Suppressor macrophage treated with lipopolysaccharide for 4 hours (primary cell): ENCODE measurements at places on chromosomes 11 and 22.

DNA sequence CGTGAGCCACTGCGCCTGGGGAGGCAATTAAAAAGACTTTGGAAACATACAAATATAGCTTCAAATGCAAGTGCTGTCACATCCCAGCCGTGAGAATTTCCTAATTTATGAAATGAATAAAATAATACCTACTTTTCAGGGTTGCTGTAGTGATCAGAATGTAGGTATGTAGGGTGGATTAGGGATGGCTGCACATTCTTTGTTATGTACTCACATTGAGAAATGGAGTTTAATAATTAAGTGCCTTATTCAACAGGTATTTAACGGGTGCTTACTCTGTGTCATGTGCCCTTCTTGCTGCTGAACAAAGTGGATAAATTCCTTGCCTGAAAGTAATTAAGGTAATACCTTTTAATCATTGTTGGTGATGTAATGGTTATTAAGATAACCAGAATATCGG is 37.0 kb downstream of the MMP7 start:
- no peak for DNase-seq

DNA sequence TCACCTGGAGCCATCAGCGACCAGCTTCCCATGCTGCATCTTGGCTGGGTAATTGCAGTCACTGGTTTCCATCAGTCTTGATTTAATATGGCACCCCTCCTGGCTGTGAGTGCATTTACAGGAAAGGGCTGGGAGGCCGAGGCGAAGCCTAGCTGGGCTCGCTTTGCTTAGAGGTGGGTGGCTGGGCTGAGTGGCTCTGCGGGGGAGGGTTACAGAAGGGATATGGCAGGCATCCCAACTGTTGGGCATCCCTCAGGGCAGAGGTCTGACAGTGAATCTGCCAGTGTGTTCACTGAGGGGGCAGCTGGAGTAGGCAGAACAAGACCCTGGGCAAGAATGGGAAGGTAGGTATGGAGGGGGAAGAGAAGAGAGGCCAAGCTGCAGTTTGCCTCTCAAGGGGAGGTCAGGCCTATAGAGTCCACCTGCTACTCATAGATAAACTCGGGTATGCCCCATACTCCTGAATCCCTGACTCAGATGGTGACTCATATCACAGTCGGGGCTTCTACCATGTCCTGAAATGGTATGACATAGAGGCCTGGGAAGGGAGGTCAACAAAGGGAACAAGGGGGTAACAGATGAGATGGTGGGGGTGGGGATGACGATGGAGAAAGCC is 77.5 kb upstream of the PHOX2A start:
- no peak for DNase-seq

DNA sequence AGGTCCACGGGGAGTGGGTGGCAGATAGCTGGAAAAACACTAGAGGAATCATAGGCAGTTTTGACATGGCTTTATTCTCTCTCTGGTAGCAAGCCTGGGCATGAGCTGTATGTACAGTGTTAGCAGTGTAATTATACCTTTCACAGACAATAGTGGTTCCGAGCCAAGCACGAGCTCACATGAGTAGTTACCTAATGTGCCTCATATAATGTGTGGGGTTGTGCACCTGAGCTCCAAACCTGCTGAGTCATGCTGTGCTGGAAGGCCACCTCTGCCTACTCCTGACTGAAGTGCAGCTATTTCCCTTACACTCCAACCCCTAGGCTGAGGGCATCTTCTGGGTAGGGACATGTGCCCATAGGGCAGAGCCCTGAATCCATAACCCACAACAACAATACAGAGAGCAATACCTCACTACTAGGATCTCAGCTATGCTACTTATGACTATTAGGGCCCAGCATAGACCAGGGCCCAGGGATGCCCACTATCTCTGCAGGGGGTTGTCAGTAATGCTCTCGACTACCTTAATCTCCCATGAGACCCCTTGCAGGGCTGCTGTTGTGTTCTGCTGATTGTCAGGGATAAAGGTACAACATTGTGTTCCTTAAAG is 432.1 kb downstream of the DYNC2H1 start:
- no peak for DNase-seq

DNA sequence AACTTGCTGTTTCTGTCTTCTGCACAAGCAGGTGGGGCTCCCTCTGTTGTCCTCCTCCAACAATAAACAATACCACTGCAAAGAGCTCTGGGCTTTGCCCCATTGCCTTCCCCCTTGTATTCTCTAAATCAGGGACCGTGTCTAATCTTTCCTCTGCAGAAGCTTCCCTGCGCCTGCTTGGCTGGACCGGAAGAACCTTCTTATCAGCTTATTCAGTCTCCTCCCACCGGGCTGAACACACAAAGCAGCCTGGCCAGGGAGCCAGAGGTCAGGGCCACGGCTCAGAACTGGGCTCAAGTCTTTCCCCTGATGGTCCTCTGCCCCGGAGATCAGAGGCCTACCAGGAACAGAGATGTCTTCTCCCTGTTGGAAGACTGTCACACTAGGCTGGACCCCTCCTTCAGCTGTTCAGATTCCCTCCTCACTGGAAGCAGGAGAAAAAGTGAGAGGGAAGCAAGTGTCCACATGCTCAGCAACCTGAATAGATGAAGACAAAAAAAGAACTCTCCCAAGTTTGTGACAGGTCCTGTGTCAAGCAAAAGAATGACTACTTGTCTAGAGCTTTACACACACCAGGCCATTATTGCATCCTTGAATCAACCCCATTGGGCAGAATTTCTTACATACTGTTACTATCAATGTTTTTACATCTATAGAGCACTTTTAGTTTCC is 63.7 kb downstream of the RAB30 start:
- no peak for DNase-seq

DNA sequence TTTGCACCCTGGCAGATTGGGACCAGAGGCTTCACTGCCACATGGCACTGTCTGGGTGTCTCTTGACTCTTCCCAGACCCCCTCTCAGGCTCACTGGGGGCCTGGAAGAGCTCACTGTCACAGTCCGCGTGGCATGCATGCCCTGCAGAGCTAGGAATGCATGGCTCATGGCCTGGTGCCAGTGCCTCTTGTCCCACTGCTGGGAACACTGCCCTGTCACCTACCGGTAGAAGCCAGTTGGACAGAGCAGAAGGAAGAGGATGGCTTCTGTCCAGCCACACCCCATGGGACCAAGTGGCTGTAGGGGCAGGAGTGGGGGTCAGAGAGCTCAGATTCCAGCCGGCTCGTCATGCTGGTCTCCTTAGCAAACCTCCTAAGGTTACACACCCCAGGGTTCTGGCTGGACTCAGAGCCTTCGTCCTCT is 29.7 kb downstream of the MB start:
- no peak for DNase-seq

DNA sequence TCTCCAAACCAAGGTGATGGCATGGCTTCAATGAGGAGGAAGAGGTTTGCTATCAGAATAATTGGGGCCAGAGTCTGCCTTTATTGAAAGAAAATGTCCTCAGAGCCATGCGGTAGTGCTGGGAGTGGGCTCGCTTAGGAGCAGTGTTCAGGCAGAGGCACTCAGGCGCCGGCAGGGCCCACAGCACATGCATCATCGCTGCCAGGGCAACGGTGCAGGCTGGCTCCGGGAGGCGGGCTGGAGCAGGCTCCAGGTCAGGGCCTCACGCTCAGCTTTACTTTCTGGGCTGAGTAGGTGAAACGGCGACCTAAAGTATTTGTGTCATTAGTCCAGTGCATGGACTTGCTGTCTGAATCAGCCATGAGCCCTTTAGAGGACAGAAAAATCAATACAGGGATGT is 169.9 kb upstream of the CCDC90B start:
- DNase-seq = no peak

GRCh38 chr11:130212431-130212961 is 52.9 kb downstream of the ST14 start:
- no peak for DNase-seq

- DNase-seq = no peak
Measured at GRCh38 chr22:17783773-17784480, 9.7 kb upstream of the BID start.

DNA sequence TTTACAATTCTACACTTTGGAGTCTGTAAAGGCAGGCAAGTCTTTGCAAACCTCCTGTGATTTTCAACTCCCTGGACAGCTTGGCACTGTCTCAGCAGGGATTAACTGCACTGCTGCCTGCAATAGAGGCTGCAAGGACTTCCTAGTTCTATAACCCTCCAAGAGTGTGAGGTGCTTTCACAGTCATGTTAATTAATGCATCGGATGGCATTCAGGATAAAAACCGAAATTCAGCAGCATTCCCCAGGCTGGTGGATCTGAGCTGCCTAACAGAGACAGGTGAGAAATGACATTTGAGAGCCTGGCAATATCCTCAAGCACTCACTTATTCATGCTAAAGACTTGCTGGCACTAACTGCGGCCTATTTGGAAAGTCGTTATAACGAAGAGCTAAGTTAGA is 85.0 kb downstream of the LARGE1 start:
- no peak for DNase-seq

- no peak for DNase-seq
Measured at GRCh38 chr11:69293087-69293486, 868 bp upstream of the MYEOV start.

DNA sequence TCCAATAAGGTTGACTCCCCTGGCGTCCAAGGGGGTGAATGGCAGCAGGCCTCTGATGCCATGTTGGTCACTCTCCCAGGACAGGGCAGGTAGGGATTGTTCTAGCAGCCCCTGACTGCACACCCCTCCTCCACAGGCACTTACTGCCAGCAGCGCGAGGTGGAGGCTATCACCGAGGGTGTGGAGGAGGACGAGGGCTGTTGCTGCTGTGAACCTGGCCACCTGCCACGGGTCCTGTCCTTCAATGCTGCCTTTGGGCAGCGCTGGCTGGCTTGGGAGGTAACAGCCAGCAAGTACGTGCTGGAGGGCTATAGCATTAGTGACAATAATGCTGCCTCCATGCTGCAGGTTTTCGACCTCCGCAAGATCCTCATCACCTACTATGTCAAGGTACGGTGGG is 7.7 kb upstream of the SIPA1 start:
- no peak for DNase-seq

DNA sequence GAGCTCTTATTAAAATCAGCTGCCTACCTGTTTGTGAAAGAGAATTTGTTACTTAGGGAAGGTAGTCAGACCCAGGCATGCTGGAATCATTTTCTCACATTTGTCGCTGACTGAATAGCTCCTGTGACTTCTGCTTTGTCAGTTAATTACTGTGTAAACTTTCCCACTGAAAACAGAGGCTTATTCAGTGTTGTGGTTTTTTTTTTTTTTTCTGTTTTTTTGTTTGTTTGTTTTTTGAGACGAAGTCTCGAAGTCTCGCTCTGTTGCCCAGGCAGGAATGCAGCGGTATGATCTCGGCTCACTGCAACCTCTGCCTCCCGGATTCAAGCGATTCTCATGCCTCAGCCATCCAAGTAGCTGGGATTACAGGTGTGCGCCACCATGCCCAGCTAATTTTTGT is 5.6 kb upstream of the LDLRAD3 start:
- DNase-seq = no peak

GRCh38 chr11:81916451-81916850 is 817.2 kb downstream of the FAM181B start:
- DNase-seq = no peak

DNA sequence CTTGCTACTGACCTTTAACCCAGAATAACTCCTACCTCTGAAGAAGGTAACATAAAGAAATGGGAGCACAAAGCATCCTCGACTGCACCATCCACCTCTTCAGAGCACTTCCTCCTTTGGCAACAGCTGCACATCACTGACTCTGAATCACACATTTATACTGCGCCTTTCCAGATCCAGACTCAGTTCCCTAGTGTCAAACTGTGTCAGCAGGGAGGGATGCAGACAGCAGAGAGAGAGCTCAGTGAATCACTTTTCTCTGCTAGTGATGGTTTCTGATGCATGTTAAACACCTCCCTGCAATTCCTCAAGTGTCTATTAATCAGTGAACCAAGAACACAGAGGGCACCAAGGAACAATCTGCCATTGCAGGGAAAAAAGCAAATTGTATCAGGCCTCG is 118.9 kb downstream of the PLEKHA7 start:
- no peak for DNase-seq

- DNase-seq = peak; percentile 39
Measured at GRCh38 chr11:106077609-106078455, at the start of gene AASDHPPT. Gene AASDHPPT, plus strand, starts transcription at chr11:106077662. Its CDS starts 49 bp downstream, at chr11:106077711.

DNA sequence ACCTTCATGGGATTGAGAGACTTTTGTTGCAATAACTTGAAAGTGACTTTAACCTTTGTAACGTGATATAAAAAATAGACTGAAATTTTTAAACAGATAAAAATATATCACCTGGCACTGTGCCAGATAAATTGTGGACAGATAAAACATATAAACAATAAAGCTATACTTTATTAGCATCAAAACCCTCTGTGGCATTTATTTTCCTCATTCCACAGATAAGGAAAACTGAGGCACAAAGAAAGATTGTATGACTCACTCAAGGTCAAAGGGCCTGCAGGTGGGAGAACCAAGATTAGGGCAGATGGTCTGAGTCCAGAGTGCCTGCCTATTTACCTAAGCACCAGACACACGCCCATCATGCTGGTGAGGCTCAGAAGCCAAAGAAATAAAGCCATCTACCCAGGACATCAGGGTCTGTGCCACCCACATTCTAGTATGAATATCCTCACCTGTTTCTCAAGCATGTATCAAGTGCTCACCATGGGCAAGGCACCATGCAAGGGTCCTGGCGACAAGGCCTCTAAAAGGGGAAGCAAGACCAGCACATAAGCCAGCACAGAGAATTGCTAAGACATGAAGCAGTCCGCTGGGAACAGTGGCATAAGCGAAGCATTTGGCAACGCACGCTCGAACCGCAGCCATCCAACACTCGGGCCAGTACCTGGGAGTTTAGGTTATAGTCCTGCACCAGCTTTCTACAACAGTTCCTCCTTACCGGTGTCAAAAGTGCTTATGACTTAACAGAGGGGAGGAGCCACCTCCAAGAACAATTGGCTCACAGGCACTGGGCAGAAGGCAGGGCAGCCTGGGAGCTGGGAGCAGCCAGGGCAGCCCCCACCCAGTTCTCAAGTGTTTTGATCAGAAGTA is 17.6 kb downstream of the MYH9 start:
- peak; percentile 61 for DNase-seq

- DNase-seq = peak; percentile 87
Measured at GRCh38 chr22:50190941-50191741, 5.4 kb downstream of the TRABD start.

DNA sequence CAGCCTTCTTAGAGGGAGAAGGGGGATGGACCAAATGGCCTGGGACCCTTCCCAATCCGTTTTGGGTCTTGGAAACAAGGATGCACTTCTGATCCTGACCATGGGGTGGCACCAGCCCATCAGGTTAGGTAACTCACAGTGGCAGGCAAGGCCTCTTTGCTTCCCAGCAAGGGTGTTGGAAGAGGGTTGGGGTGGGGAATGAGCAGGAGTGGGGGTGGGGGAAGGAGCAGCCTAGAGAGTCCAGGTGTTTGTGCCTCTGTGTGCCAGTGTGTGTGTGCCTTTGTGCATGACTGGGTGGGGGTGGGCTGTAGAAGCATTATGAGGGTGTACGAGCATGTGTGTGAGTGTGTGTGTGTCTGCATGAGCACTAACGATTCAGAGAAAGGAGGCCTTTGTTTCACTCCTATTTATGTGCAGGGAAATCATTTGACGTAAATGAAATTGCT is 213.1 kb downstream of the INSC start:
- DNase-seq = peak; percentile 12
